GF-D8 (cell line): ENCODE measurements at places on chromosomes 4 and X.

GRCh38 chr4:100790836-100791615 is 273.2 kb upstream of the EMCN start:
- DNase-seq: no peak

DNA sequence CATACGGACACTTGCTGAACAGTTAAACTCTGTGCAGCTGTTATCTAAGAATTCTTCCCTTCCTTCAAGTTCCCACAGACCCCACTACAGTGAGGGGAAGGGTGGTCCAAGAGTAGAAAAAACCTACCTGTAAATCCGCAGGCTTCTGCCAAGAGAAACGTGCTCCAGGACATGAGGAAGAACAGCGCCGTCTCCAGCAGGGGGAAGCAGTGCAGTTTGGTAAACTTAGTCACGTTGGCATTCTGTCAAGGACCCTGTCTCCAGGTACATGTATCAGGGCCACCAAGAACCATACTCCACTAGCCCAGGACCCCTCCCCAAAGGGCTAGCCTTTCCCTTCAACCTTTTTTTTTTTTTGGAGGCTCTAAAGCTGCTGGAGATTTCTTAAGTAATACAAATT is 79.9 kb downstream of the CHST7 start:
- no peak for DNase-seq

- DNase-seq: no peak
Observed at GRCh38 chrX:136999024-136999423, 34.8 kb downstream of the GPR101 start.

- DNase-seq: no peak
Observed at GRCh38 chrX:13688384-13688957, 457 bp upstream of the RAB9A start.

DNA sequence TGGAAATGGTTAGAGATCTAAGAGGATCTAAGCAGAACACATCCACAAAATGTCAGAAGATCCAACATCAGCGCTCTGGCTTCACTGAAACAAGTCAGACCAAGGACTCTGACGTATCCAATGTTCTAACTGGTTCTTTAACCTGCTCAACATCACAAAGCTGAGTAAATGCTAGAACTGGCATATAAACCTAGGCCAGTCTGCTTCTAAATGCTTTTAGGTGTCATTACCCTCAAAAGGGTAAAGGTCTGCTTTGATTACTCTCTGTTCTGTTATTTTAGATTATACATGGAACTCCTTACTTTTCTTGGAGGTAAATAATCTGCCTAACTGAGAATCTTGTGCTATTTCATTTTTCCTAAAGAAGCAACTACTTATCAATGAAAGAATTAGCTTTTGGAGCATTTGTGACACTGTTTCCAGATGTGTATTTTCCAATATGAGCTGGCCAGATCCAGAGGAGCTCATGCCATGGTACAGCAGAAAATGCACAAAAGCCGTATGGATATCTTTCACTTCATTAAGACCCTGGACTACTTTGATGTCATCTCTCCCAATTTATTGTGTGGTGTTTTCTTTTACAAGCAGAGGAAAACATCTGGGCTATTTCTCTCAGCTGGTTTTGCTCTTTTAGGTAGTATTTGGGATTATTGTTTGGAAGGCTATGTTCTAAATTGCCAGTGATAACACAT is 123.5 kb downstream of the RASGEF1B start:
- DNase-seq: no peak

- DNase-seq: no peak
Observed at GRCh38 chr4:8655411-8656184, 63.0 kb downstream of the CPZ start.

DNA sequence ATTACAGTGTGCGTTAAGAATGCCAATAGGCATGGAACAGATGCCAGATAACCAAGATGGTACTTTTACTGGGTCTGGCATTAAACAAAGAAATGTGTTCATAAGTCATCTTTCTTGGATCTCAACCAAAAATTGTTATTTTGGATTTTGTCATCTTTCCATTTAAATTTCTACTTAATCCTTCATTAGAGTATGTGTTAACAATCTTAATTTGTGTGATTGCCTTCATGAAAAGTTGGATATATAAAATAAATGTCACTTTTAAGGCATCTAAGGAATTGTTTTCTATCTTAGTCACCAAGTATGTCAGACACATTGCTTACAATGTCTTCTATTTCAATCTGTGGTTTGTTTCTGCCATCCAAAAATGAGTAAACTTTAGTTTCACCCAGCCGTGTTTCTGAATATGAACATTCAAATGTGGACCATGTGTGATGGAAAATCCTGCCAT is 87.5 kb downstream of the PALLD start:
- DNase-seq: no peak

- no peak for DNase-seq
Observed at GRCh38 chr4:109996526-109996925, 83.8 kb downstream of the EGF start.

DNA sequence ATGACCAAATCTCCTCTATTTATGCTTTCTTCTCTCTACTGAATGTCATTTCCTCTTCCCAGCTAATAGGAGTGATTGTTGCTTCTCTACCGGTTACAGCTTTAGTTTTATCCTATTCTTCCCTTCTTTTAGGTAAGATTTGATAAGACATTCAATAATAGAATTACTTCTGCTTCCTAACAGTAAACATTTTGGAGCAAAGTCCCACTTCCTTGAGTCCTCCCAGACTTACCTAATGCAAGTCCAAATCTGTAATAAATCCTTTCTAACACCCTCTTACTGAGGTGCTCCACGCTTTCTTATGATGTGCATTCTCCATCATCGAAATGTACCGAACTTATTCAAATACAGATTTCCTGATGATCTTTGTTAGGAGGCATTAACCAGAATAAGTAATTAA is 79.2 kb upstream of the GPM6A start:
- no peak for DNase-seq

DNA sequence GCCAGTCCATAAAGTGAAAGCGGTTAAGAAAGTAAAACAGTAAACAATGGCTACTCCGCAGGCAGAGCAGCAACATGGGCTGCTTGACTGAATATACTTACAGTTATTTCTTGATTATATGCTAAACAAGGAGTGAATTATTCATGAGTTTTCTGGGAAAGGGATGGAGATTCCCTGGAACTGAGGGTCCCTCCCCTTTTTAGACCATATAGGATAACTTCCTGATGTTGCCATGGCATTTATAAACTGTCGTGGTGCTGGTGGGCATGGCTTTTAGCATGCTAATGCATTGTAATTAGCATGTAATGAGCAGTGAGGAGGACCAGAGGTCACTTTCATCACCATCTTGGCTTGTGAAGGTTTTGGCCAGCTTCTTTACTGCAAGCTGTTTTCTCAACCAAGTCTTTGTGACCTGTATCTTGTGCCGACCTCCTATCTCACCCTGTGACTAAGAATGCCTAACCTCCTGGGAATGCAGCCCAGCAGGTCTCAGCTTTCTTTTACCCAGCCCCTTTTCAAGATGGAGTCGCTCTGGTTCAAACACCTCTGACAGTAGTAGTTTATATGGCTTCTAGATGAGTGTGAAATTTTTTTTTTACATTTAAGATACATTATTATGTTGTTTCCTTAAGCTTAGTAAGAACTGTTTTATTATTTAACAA is 514.8 kb upstream of the TENM3 start:
- DNase-seq: no peak

DNA sequence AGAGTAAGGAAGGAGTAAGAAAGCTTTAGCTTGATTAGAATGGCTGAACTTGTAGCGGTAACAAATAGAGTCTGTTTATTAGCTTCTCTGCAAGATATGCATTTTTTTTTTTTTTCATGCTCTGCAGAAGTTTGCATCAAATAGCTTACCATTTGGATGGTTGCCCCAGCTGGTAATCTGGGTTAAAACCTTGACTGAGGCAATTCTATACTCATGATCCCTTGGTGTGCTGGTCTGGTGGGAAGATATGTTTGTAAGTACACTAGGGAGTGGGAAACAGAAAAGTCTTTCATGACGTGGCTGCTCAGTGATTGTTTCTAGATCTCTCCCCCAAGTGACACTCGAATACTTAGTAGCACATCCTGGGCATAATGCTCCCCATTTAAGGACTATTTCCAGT is 32.1 kb downstream of the SEPTIN11 start:
- no peak for DNase-seq
